ENCODE measurements at places on chromosomes 11 and 22.

- no peak for DNase-seq
Observed at GRCh38 chr11:123588117-123588863, 66.1 kb downstream of the SCN3B start.

DNA sequence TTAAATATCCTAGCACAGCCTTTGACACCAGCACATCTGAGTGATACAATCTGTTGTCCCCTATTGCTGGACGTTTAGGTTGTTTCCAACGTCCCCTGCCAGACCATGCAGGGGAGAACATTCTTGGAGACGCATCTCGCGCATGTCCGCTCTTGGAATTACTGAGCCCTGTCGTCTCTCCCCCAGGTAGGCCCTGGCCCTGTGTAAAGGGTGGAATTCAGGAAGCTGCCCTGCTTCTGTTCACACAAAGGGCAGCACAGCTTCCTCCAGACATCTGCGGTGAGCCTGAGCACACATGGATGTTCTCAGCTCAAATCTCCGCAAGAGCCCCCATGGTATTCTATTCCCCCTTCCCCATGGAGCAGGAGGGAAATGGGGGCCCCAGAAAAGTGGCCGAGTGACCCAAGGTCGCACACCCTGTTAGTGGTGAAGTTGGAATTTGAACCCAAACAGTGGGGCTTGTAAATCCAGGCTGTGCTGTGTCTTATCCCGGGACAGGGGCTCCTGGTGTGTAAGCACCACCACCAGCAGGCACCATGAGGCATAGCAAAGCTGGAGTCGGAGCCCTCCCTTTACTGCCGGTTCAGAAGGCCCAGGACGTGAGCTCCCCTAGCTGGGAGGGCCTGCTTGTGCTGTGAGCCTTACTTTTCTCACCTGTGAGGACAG lies 5.0 kb upstream of the FGF19 start:
- DNase-seq: no peak

GRCh38 chr22:30094804-30095203 lies 14.5 kb downstream of the HORMAD2 start:
- no peak for DNase-seq

DNA sequence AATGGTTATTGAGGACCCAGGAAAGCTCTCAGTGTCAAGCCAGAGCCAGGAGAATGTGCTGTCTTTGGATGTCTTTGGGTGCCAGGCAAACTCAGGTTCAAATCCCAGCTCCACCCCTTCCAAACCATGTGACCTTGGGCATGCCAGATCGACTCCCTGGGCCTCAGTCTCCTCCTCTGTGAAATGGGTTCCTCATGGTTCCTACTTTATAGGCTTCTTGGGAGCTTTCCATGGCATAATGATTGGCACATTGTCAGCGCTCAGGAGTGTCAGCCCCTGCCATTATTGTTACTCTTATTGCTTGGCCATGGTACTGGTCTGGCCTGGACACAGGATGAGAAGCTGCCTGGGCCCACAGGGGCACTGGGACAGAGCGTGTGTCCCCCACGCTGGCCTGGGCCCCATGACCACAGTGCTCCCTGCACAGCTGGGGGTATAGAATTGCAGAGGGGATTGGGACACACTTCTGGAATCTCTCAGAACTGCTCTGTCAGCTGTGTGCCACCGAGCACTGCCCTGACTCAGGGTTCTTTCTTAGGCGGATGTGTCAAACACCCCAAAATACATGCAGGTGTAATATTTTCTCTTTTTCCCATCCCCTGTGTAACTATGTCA lies 37.6 kb upstream of the CRYBB3 start:
- DNase-seq: no peak

- no peak for DNase-seq
Observed at GRCh38 chr11:35359321-35360054, 59.9 kb downstream of the SLC1A2 start.

- no peak for DNase-seq
Observed at GRCh38 chr22:32354360-32355351, 3.0 kb upstream of the RFPL3 start.

- no peak for DNase-seq
Observed at GRCh38 chr11:107215010-107215409, 196.7 kb upstream of the GUCY1A2 start.

DNA sequence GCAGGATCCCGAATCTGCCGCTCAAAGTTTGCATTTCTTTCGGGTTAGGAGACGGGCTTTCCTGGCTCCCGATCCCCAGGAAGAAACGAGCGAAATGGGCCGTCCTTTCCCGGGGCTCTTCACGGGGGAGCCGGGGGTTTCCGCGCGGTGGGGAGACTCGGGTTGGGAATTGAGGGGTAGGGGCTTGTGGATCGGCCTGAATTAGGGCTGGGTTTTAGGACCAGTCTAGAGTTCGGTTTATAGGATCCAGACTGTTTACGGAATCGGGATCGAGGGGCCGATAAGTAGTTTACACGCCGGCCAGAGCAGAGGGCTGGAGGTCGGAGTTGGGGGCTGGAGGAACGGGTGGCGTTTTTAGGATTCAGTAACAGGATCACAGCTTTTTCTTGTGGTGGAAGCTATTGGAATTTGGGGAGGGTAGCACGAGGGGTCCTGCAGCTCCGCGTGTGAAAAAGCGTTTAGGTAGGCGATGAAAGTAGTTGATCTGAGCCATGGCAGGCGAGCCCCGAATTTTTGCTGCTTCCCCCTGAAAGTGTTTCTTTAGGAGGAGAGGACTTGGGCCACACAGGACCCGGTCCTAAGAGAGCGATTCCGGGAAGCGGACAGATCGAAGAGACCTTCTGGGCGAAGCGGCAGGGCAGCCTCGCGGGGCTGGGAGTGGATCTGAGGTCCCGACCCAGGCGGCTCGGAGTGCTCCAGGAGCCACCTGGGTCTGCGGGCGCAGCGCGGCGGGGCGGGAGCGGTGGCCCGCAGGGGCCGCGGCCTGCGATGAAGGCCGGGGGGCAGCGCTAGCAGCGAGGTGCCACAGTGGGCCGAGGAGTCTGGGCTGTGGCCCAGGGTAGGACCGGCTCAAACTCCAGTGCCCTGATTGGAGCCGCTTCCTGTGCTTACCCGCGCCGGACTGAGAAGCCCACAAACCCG lies 1.6 kb downstream of the PKNOX2 start:
- DNase-seq: no peak

- DNase-seq: no peak
Observed at GRCh38 chr11:3989921-3990290, 104.7 kb upstream of the RRM1 start.

DNA sequence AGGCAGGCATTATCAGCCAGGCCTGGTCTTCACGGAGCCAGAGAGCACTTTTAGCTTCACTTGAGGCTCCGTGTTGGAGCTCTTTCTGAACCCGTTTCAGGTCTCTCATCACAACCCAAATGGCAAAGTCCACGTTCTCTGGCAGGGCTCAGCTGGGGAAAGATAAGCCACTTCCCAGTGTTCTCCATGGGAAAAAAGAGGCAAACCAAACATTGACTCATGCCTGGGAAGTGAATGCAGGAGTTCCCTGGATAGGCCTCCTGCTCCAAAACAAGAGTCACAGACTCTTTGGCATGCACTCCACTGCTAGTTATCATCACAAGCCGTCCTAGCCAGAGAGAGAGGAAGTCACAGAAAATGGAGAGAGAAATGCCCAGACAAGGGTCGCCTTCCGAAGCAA lies 11.6 kb downstream of the OPCML start:
- DNase-seq: no peak

- DNase-seq: no peak
Observed at GRCh38 chr22:25137577-25138525, 61.8 kb upstream of the CRYBB3 start.

- no peak for DNase-seq
Observed at GRCh38 chr11:1822648-1823375, 12.0 kb upstream of the SYT8 start.

DNA sequence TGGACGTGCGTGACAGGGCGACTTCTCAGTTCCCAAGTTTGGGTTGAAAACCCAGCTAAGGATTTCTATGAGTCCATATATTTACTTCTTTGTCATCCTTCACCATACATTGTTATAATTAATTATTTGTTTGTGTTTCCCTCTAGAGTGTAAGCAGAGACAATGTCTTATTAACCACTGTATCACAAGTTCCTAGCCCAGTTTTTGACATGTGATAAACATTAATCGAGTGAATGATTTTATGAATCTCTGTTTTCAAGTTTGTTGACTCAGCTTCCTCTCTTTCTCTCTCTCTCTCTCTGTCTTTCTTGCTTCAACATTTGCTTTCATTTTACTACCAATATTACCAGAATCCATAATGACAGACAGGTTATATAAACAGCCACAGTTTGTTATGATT lies 1259.6 kb upstream of the TENM4 start:
- no peak for DNase-seq
